ENCODE measurements at places on chromosomes 16 and 17. TPM values are rescaled to one million over a fixed set of nuclear protein-coding genes. Genes with fewer than 3 reads are reported as not detected.

- DNase-seq = no peak
Observed at GRCh38 chr16:1398826-1399581, 15.5 kb downstream of the UNKL start.

- no peak for DNase-seq
Observed at GRCh38 chr17:81324851-81325713, 30.0 kb upstream of the SLC38A10 start.

GRCh38 chr16:66520406-66521170 is 29.3 kb downstream of the TK2 start:
- DNase-seq = no peak

GRCh38 chr17:79927688-79928501 is 88.7 kb upstream of the CBX4 start:
- no peak for DNase-seq

DNA sequence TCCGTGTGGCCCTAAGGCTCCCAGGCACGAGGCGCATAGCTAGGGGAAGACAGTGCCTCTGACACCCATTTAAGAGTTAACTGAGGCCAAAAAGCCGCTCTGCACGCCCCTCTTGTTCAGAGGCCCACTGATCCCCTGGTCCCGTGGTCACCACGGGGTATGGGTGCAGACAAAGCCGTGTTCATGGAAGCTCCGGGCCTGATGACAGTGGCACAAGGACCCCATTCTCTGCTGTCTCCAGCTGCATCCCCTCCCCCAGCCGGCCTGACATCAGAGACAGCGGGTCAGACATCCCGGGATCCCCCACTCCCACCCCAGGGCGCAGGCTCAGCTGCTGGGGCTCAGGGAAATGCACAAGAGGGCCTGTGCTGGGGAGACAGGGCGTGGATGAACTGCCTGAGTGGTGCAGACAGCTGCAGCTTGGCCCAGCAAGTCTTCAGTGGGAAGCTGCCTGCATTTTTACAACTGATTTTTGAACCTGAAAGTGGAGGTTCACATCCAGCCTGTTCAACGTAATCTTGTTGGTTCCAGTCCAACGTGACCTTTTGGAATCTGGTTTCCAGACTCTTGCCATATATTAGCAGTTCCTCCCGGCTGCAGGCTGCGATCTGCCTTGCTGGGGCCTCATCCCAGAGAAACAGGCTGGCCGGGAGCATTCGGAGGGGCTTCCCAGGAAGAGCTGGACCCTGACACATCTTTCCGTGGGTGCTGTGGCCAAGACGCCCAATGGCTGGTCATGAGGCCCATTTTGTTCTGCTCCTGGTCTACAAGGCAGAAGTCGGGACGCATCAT is 9.7 kb upstream of the BAHCC1 start:
- DNase-seq = no peak

- DNase-seq = no peak
Observed at GRCh38 chr17:72735048-72735447, 357.4 kb downstream of the SLC39A11 start.

DNA sequence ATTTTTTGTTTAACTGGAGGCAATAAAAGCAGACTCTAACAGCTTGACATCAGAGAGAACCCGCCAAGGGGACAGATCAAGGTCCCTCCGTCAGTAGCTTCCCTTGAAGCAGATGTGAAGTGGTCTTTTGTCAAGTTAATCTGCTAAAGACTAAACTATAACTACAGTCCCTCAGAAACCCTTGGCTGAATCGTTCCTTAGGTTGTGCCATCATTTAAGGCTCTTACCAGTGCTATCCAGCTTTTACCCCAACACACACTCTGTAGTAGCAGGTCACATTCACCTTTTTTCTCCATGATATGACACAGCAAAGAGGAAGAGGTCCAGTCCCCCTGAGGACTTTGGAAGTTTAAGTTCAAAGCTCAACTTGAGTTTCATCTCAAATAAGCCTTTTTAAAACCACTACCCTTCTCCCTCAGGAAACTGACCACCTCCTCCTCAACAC is 49.7 kb downstream of the ERN1 start:
- no peak for DNase-seq

GRCh38 chr16:84927621-84928591 is 83.4 kb downstream of the ZDHHC7 start:
- DNase-seq = no peak

C16orf46 gene
- total RNA-seq = 0.53 TPM

TBC1D3 gene
- total RNA-seq = not detected

PABPN1L gene
- total RNA-seq = not detected

ZCCHC14 gene
- 6.6 TPM for total RNA-seq
